ENCODE measurements at places on chromosomes 7 and 10. TPM values are rescaled to one million over a fixed set of nuclear protein-coding genes. Genes with fewer than 3 reads are reported as not detected.

GRCh38 chr10:51144161-51144781 lies 70.0 kb downstream of the PRKG1 start:
- no peak for DNase-seq

GRCh38 chr7:121000081-121000983 lies 11.8 kb downstream of the CPED1 start:
- DNase-seq, result no peak

GRCh38 chr7:151181011-151181431 lies 6.0 kb downstream of the ASB10 start:
- no peak for DNase-seq

DNA sequence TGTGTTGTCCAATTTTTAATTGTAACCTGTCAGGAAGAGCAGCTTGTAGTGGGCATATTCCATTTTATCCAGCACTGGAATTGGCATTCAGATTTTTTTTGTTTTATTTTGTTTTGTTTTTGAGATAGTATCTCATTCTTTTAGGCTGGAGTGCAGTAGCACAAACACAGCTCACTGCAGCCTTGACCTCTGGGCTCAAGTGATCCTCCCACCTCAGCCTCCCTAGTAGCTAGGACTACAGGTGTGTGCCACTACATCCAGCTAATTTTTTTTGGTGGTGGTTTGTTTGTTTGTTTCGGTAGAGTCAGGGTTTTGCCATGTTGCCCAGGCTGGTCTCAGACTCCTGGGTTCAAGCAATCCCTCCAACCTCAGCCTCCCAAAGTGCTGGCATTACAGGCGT lies 44.7 kb downstream of the GUSB start:
- DNase-seq, result no peak

DNA sequence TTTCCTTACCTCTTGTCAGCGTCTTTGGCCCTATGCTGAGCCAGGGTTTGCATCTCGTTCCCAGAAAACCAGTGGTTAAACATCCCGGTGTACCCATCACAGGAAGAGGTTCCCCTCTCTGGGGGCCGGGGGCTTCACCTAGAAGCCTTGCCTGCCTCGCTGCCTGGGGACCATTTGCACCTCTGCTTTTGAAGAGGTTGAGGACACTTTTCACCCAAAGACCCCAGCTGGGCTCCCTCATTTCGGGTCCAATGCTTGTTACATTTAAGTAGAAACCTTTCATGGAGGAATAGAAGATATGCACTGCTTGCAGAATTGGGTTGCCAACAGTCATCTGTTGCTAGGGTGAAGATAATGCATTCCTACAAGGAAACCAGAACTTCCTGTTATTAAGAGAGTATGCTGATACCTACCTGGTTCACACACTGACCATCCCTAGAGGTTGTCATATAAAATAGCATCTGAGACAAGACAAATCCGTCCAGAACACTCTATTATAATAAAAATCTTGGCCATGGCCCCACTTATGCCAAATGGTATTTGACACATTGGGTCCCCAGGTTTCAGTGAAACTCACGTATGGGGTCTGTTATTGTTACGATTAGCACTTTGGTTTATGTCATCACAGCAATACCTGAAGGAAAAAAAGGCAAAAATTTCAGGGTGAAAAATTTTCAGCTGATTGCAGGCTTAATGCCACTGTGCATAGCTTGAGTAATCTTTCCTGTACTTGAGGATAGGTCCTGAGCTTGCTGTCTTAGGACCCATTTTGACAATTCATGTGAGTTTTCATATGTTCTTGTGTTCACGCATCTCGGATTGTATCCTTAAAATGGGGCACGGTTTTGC lies 917 bp downstream of the ZNF365 start:
- DNase-seq, result no peak

- no peak for DNase-seq
Measured at GRCh38 chr7:94335586-94335985, 59.1 kb upstream of the COL1A2 start.

DNA sequence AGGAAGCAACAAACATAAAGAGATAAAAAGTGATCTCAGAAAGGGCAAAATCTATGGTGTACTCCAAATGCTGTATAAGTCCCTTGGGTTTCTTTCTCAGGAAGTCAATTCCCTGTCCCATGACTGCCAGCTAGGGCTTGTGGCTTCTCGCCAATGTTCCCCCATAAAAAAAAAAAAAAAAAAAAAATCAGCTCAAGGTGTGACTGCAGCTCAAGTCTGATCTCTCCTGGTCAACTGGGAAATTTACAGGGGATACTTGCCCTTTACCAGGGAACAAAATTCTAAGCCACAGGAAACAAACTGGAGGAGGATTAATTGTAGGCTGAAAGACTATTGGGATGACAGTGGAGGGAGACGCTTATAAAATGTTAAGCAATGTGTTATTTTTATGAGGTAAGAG lies 76.0 kb downstream of the PCGF5 start:
- DNase-seq, result no peak

DNA sequence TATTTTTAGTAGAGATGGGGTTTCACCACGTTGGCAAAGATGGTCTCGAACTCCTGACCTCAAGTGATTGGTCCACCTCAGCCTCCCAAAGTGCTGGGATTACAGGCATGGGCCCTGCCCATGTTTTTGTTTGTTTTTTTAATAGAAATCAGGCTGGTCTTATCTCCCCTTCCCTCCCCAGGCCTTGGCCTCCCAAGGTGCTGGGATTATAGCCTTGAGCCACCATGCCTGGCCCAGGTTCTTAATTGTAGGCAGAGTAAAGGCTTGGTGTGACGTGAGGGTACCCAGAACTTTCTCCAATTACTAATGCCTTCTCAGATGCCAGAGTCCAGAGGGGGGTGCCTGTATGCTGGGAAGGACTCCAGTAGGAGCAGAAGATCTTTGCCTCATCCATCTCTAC lies 5.2 kb upstream of the MKRN1 start:
- DNase-seq, result no peak

DNA sequence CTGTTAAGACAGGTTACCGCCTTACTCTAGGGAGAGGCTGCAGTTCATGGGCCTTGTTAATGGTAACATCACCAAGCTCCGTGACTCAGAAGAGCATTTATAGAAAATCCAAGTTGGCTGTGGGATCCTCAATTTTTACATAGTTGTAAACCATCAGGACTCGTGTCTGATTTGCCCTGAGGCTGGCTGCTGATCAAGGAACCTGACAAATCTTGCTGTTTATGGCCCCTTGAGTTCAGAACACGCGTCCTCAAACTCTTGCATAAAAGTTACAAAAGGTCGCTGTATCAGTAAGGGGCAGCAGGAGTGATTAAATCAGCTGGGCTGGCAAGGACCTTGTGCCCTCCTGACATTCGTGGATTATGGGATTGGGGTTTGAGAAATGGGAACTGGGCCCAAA lies 4.6 kb downstream of the SLC13A4 start:
- no peak for DNase-seq

- DNase-seq, result no peak
Measured at GRCh38 chr7:87426160-87426559, 49.3 kb downstream of the ABCB4 start.

DNA sequence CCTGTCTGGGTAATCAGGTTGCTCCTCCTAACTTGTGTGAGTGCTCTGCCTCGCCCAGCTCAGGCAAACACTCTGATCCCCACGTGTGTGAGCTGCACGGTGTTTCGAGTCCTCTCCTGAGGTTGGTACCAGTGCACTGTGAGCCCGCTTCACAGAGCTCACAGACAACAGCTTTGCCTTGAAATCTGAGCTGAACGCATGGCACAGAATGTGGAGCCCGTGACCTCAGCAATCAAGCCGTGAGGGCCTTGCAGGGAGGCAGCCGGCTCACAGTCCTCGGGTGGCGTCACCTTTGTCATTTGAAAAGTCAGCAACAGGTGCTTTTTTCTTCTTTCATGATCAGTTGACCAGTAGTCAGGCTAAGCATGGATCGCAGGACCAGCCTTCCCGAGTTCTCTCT lies 60.2 kb upstream of the ADGRA1 start:
- DNase-seq, result no peak

DNA sequence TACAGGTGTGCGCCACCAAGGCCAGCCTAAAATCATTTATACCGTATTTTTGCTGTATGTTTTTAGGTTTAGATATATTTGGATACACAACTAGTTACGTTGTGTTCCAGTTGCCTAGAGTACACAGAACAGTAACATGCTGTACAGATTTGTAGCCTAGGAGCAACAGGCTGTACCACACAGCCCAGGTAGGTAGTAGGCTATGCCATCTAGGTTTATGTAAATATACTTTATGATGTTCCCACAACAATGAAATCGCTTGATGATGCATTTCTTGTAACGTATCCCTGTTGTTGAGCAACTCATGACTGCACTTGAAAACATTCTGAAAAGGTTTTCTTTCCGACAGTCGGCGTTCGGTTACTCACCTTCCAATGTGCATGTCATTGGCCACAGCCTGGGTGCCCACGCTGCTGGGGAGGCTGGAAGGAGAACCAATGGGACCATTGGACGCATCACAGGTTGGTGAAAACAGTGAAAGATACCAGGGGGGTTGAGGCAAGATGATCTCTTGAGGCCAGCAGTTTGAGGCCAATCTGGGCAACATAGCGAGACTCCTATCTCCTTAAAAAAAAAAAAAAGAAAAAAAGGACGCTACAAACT lies 7.7 kb downstream of the PNLIP start:
- DNase-seq, result no peak

GRCh38 chr10:62529396-62529795 lies 155.2 kb downstream of the ZNF365 start:
- no peak for DNase-seq

Gene DKK1
- 59.9 TPM for polyA plus RNA-seq

Gene C1GALT1
- polyA plus RNA-seq, result 40.8 TPM

Gene ECHDC3
- 14.0 TPM for polyA plus RNA-seq

Gene APBB1IP
- polyA plus RNA-seq, result 1.8 TPM

Measured in right renal cortex interstitium (tissue), 3 donors.